Right ventricle myocardium superior (tissue), 1 donor: ENCODE measurements at places on chromosomes 3 and 15.

DNA sequence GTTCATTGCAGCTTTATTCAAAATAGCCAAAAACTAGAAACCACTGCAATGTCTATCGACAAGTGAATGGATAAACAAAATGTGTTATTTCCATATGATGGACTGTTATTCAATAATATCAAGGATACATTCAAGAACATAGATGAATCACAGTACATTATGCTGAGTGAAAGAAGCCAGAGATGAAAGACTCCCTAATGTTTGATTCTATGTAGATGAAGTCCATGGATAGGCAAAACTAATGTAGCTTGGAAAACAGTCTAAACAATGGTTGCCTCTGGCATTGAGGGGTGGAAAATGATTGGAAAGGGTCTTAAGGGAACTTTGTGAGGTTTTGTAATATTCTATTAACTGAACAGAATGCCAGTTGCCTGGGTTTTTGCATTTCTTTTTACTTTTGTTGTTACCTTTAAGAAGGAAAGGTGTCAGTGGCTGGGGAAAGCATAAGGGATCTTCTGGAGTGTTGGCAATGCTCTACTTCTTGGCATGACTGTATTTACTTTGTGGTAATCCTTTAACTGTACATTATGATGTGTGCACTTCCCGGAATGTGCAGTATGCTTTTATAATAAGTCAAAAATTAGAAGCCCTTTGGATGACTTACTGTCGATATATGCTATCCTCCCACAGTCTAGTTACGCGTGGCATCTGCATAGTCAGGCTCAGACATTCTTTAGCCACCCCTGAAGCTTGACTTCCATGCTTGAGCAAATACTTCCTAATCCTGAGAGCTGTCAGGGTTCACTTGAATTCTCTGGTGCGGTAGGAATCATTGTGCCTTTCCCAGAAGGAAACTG, 20.5 kb upstream of the ATP10A start:
- DNase-seq: no peak

GRCh38 chr3:101574388-101575112, 570 bp downstream of the PCNP start:
- DNase-seq: no peak

- DNase-seq: no peak
These were observed 128.2 kb downstream of the TFDP2 start for GRCh38 chr3:142021127-142021526.

- no peak for DNase-seq
These were observed 84.3 kb upstream of the THRB start for GRCh38 chr3:24578951-24579421.

- DNase-seq: no peak
These were observed 153.5 kb downstream of the FNDC3B start for GRCh38 chr3:172192830-172193415.

- no peak for DNase-seq
These were observed 129.8 kb downstream of the DLG1 start for GRCh38 chr3:197168606-197169005.

- no peak for DNase-seq
These were observed 7.3 kb downstream of the GMNC start for GRCh38 chr3:190855151-190855550.
